Vagina (tissue), 2 donors: ENCODE measurements at places on chromosomes 1 and 21.

DNA sequence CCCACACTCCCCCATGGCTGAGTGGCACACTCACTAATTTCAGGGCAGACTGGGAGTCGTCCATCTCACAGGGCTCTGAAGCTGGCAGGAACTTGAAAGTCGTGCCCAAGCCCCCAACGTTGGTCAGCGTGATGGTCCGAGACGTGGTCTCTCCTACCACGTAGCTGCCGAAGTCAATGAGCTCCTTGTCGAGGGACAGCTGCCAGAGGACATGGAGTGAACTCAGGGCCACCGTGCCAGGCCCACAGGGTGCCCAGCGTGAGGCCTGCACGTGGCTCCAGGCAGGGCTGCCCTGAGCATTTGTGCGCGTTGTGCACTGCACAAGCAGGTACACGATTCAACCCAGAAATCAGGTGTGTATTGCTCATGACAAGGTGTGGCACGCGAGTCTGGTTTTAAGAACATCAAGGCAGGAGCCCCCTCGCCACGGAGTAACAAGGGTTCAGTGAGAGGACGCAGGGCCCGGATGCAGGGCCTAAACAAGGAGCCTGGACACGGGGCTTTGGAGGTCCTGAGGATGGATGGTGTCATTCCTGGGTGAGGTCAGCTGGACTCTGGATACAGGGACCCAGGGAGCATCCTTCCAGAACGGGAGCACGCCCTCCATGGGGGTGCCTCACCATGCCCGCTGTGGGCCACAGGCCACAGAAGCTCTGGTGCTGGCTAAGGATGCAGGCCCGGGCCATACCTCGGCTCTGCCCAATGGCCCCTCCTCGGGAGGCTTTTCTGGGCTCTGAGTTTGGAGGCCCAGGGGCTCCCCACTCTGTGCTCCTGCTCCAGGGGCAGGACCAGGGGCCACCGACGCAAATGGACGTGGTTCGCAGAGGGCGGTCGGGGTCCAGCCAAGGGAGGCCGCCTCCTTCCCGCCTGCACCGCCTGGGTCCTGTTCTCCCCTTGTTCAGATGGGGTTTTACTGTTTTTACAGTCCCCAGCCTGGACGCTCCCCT lies 37.8 kb upstream of the TMEM52 start:
- DNase-seq: no peak

DNA sequence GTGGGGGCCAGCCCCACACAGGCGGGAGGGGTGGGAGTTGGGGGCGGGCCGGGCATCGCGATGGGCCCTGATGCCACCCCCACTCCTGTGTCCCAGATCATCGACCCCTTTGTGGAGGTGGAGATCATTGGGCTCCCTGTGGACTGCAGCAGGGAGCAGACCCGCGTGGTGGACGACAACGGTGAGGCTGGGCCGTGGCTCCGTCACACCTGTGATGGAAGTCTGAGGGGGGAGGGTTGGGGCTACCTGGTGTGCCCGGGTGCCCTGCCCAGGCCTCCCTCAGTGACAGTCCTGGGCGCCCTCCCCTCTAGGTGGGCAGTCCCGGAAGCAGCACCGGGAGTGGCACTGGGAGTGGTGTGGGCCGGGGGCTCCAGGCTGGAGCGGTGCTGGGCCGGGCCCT lies 22.6 kb downstream of the PLCH2 start:
- no peak for DNase-seq

DNA sequence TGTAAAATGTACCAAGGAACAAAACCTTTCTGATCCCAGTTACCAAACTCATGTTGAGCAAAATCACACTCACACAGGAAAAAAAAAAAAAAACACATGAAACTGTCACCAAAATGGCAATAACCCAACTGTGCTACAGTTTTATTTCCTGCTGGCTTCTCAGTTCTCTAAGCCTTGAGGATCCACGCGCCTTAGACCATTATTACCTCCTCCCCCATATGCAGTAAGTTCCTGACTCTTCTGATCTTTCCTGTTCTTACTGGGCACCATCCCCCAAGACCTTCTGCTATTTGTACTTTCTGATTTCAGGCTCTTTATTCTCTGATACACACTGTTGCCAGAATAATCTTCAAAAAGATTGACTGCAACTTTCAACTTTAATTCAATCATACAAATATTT lies 79.6 kb downstream of the SLC45A1 start:
- peak; percentile 25 for DNase-seq

GRCh38 chr1:72010094-72010431 lies 272.3 kb downstream of the NEGR1 start:
- no peak for DNase-seq

DNA sequence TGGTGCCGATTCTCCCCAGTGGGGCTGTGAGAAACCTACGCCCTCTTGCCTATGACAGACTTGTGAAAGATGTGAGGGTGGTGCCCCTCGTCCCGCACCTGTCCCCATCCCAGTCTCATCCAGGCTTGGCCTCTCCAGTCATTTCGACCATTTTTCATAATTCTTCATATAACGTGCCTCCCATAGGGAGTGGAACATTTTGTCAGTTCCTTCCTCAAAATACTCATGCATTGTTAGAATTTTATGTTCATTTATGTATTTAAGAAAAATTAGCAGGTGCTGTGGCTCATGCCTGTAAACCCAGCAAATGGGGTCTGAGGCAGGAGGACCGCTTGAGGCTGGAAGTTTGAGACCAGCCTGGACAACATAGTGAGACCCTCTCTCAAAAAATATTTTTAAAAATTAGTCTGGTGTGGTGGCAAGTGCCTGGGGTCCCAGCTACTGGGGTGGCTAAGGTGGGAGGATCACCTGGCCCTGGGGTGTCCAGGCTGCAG lies 19.7 kb upstream of the SMPDL3B start:
- no peak for DNase-seq

- DNase-seq: no peak
Measured at GRCh38 chr1:68372487-68372886, 77.3 kb downstream of the RPE65 start.

- no peak for DNase-seq
Measured at GRCh38 chr1:84257617-84258016, 43.9 kb upstream of the SAMD13 start.

DNA sequence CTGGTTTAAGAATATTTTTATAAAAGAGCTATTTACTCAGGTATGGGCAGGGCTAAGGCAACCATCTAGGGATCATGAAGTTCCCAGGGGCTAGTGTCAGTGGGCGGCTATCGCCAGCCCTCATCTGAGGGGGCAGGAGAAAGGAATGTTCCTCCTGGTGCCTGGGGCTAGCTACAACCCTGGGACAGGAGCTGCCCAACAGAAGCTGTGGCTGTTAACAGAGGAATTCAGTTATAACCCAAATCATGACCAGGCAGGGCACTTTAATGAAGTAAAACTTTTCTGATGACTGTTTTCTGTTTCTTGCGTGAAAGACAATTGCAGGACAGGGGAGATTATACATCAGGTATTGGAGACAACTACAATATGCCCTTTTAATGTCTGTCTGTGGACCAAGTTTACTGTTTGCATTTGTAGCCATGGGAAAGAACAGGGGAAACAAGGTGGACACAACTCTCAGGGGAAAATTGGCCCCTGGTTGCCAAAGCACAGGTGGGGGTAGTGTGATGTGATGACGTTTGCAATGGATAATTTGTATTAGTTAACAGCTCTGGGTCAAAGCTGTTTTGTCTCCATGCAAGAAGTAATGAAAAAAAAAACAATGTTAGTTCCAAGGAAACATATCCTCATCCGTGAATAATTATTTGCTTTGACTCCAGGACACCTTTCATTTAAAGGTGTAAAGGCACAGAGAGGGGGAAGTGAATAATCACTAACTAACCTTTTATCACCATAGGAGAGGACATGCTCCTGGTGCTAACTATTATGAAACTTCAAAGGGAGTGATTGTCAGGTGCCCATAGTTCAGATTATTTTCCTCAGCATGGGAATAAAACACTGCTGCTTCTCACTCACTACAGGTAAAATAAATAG lies 105.2 kb downstream of the TSEN15 start:
- DNase-seq: no peak

DNA sequence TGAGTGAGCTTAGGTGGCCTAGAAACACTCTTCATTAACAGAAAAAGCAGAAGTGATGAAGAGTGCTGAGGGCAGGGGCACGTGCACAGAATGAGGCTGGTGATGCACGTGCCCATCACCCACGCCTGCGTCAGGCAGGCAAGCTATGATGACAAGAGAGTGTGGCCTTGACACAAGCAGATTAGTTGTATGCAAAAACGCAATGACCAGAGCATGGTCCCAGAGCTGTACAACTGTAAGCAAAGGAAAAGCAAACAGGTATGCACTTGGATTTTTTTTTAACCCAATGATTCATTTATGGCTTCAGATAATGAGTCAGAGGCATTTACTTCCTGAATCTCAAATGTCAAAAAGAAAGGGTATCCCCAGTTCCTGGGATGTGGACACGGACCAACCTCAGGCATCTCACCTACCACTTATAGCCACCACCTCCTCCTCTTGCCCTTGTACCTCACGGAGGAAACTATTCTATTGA lies 9.1 kb upstream of the TMEM61 start:
- peak; percentile 67 for DNase-seq

- DNase-seq: no peak
Measured at GRCh38 chr1:36183309-36183856, 27.4 kb downstream of the MAP7D1 start.

DNA sequence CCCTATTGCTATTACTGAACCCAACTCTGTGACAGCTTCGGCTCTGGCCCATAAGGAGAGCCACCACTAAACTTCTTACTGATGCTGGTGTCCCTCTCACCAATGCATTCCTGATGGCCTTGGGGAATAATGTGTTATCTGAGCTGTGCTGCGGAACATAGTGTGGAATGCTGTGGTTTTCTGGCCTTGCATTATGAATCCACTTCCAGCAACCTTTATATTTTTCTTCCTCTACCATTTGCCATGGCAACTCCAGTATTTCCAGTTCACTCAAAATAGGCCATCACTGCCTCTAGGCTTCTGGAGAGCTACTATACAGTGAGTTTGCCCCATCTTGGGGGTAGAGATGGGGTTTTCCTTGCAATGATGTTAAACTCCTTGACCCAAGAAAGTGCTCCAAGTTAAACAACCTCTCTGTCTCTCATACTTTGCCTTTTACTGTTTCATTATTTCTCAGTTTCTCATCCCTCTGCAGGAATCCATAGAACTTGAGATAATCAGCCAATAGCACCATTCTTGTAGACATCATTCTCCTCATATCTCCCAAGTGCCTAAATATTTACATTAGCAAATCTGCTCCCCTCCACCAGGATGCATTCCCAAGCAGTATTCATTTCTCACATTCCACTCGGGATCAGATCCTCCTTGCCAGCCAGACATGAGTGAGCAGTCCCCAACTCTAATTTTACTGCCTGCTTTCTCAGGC lies 11.1 kb upstream of the RAVER2 start:
- DNase-seq: no peak

GRCh38 chr1:195327361-195327760 lies 1280.9 kb downstream of the KCNT2 start:
- DNase-seq: no peak

GRCh38 chr21:28636752-28637691 lies 355.7 kb downstream of the LTN1 start:
- no peak for DNase-seq

DNA sequence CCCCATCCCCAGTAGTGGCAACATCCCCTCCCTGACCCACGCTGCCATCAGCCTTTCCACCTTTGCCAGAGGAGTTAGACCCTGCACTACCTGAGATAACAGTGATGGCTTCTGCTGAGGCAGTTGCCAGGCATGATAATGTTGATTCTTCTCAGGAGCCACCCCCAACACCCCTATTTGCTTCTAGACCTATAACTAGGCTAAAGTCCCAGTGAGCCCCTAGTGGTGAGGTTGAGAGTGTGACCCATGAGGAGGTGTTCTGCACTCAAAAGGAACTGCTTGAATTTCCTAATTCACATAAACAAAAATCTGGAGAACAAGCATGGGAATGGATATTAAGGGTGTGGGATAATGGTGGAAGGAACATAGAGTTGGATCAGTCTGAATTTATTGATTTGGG lies 159.6 kb upstream of the COL11A1 start:
- DNase-seq: no peak

GRCh38 chr1:219153723-219154122 lies 20.0 kb upstream of the LYPLAL1 start:
- no peak for DNase-seq

GRCh38 chr21:26280148-26280547 lies 109.6 kb upstream of the APP start:
- DNase-seq: no peak

GRCh38 chr1:46203738-46204405 lies 738 bp downstream of the LURAP1 start:
- no peak for DNase-seq

GRCh38 chr1:116168277-116169032 lies 57.3 kb downstream of the MAB21L3 start:
- peak; percentile 74 for DNase-seq

DNA sequence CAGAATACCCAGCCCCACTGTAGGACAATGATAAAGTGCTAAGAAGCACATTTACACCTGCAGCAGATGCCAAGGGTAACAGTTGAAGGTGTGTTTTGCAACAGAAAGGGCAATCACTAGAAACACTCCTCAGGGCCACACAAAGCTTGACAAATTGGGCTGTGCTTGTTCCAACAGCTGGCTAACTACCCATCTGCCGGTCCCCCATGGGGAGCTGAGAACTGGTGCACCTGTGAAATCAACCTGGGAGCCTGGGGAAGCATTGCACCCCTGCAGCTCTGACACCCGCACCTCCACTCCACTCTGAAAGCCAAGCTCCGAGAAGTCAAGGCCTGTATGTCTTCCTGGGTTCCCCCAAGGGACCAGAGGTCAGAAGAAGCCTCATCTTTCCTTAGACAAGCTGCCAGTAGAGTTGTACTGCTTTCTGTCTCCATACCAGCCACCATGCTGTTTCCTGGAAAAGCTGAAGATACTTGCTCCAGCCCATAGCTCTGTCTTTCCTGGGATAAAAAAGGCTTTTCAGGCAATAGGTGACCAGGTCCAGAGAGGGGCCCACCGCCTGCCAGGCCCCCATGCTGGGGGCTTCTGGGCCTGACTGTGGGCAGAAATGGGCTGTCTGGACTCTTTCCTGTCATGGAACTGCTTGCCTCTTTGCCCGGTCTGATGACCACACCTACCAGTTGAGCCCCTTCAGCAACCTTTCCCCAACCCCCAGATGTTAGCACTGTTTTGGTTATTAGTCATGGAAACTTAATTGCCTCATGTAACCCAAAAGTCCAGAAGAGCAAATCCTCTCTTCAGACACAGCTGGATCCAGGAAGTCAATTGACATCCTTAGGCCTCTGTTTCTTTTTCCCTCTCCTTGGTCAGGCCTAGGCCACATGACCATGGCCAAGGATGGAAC lies 93.6 kb downstream of the KIF14 start:
- no peak for DNase-seq

- DNase-seq: no peak
Measured at GRCh38 chr1:58502519-58502918, 44.0 kb downstream of the OMA1 start.
